ENCODE measurements at places on chromosomes 5 and 9.
A peak's percentile ranks its signal among the peaks of the same experiment; 100 is the strongest.

- no peak for DNase-seq
Measured at GRCh38 chr5:91175708-91176107, 207.4 kb downstream of the ARRDC3 start.

DNA sequence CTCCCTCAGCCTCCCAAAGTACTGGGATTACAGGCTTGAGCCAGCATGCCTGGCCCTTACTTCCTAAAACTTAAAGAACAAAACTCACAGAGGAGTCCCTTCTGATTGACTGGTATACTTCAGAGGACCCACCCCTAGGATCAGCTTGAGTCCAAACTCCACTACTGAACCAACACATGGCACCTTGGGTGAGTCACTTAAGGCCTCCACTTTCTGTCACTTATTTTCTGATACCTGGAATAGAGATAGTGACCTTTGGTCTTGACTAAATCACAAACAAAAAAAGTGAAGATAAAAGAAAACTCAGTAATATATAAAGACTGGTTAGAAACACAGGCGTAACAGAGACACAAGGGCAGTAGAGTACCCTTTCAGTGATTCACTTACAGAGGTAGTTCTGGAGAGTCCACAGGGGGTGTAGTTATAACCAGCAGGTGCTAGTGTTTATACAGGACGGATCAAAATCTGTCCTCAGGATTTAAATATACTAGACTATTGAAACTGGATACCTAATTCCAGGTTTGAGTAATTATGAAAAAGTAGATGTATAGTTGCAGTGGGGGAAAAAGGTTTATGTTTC lies 274.3 kb upstream of the ANKRD55 start:
- DNase-seq: no peak

- no peak for DNase-seq
Measured at GRCh38 chr5:3594510-3595005, 1.1 kb upstream of the IRX1 start.

DNA sequence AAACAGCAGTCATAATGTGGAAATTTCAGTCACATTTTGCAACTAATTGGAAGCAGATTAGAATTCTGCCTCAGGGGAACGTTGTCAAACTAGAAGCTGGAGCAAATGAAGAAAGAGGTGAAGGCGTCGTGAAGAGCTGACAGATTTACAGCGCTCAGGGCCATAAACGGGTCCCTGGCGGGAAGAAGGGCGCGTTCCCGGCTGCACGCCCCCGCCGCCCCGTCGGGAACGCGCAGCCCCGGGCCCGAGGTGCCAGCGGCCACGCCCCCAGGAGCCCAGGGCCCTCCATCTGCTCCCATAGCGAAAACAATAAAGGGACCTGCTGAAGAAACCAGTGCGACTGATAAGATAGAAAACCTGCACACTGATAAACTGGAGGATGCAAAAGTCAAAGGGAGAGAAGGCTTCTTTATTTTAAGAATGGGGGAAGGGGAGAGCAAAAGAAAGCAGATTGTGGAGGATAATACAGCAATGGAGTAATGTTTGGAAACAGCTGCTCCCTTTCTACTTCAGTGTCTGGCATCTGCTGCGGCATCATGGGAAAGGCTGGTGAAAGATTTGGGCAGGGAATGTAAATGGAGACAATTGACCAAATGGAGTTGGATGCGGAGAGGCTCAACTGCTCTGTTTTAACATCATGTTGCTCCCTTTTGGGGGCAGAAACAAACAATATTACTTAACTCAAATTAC lies 11.1 kb downstream of the ZNF608 start:
- no peak for DNase-seq

DNA sequence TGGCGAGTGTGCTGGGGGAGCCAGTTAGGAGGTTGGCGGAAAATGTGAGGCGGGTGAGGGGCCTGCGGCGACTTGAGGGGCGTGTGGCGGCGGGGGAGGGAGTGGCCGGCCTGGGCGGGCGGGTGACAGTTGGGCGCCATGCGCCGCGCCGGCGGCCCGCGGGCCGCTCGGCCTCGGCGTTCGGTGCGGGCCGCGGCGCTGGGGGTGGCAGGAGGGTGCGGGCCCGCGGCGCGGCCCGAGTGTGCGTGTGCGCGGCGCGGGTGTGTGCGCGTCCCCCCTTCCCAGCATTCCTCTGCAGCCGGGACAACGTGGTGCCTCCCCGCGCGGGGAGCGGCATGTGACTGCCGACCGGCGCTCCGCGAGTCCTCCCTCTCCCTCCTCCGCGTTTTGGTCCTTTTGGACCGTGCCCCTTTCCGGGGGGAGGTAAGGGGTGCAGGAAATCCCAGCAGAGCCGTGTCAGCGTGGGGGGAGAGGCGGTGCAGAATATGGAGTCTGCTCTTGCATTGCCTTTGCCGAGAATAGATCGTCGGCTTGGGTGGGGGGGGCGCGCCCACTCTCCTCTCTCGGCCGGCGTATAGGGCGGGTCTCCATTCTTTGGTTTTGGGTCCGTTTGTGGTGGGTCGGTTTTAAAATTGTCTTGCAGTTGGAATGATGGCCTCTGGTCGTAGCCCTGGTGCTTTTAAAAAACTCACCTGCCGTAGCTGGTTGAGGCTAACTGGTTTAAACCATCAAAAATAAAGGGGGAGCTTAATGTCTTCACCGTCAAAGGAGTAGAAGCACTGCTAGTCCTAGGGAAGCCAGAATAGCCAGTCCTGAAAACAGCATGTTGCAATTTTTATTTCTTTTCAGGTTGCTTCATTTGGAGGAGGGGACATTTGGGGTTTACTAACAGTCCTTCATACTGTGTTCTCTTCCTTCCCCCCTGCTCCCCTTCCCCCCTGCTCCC lies 2.0 kb downstream of the LARP1 start:
- DNase-seq: peak; percentile 45

DNA sequence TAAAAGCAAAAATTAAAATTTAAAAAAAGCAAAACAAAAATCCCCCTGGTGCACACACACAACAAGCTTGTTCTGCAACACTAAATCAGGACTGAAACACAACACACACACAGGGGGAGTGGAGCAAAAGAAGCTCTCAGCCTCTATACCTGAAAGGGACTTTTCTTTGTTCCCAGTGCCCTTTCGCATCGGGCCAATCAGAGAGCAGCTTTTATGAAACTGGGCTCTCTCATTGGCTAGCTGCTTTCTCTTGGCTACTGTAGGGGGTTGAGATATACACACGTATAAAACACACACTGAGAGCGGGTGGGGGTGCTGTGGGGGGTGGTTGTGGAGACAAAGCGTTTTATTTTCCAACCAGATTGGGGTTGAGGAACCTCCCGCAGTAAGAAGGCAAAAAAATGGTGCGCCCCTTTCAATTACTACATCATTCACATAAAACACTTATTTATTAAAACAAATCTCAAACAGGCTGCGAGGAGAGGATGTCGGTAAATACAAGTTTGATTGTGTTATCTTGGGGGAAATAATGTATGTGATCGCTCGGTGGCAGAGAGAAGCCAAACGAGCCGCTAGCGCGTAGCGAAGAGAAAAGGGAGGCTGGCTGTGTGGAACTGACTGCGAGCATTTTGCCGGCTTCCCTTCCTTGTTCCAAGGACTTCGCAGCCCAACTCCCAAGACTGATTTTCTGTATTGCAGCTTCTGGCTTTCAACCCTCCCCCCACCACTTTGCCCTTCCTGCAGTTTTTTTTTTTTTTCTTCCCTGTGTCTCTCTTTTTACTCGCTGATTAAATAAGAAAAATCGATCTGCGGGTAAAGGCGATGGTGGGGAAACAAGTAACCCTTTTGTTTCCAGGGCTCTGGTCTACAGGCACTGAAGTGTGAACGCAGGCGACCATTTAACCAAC lies 2.5 kb upstream of the ZNF608 start:
- DNase-seq: peak; percentile 7

DNA sequence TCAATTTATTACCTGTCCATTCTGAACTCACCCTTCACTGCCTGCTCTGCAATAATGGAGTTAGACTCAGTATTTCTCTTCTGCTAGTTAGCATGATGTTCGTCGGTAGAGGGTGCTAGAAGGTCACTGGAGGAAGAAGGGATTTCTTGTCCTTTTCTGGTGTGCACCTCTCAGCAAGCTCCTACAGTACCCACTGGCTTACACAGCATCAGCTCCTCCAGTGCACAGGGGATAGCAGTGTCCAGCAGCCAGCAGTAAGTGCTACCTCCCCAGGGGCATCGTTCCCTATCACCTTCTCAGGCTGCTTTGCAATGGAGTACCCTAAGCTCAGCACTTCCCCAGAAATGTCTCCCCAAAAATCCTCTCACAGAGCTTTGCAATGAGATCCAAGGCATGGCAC lies 45.9 kb upstream of the APC start:
- peak; percentile 48 for DNase-seq

DNA sequence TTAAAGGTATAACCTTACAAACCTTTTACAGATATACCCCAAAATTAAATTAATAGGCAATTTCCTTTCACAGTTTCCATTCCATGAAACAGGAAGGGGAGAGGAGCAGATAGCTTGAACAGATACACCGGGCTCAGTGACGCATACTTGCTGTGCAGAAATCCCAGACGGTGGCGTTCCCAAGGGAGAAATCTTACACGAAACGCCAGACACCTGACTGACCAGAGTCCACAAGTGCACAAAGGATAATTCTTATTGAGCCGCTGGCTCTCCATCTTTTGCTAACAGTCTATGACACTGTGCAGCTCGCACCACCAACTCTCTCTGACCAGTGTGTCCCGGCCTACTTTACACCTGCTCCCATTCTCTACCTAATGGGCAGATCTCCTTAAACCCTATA lies 37.4 kb downstream of the PTCH1 start:
- no peak for DNase-seq

DNA sequence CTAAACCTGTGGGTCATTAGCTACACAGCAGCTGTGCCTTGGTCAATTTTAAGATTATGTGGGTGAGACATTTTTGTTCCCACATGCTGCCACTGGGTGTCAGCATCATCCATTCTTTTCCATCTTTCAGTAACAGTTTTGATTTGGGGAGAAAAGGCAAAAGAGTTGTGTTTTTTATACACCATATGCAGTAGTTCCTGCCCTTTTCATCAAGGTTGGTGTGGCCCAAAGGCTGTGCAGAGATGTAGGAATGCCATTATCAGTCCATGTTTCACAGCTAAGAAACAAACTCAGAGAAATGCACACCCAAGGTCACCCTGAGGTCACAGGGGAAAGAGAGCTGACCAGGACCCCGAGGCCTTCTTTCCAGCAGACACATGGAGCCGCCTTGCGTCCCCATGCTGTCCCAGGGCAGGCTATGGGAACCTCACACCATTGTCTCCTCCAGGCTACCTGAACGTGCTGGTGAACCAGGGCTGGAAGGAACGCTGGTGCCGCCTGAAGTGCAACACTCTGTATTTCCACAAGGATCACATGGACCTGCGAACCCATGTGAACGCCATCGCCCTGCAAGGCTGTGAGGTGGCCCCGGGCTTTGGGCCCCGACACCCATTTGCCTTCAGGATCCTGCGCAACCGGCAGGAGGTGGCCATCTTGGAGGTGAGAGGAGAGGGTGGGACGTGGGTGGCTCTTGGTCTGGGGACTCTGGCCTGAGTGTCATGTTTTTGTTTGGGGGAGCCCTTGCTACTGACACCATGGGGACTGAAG lies 27.8 kb upstream of the GRPEL2 start:
- DNase-seq: peak; percentile 53

DNA sequence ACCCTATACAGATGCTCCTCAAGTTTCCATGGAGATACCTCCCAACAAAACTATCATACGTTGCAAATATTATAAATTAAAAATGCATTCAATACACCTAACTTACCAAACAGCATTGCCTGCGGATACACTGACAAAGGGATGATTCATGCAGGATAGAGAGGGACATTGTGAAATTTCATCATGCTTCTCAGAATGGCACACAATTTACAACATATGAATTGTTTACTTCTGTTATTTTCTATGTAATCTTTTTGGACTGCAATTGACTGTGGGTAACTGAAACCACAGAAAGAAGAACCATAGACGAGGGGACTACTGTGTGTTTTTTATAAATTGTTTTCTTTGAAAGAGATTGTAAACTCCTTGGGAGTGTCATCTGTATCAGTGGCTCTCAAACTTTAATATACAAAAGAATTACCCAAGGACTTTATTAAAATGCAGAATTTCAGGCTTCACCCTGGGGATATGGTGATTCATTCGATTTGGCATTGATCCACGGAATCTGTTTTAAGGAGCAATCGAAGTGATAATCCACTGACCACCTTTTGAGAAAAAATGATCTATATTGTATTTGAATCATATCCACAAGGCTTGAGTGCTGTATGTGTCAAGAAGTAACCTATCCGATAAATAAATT lies 146.4 kb downstream of the SGCD start:
- no peak for DNase-seq

DNA sequence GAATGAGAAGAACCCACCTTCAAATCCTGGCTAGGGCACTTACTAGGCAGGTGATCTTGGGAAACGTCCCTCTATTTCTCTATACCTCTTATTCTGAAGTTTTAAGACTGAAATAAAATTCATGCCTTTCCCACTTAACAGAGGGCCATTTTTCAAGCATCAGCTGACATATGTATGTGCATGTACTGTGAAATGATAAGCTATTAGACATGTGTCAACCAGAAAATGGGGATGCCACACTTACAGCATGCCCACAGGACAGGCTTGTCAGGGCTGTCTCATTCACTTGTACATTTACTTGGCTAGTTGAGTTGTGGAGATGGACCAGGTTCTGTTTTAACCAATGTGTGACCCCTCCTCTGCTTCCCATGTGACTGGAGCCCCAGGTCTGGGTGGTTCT lies 78.5 kb downstream of the C9orf152 start:
- no peak for DNase-seq

DNA sequence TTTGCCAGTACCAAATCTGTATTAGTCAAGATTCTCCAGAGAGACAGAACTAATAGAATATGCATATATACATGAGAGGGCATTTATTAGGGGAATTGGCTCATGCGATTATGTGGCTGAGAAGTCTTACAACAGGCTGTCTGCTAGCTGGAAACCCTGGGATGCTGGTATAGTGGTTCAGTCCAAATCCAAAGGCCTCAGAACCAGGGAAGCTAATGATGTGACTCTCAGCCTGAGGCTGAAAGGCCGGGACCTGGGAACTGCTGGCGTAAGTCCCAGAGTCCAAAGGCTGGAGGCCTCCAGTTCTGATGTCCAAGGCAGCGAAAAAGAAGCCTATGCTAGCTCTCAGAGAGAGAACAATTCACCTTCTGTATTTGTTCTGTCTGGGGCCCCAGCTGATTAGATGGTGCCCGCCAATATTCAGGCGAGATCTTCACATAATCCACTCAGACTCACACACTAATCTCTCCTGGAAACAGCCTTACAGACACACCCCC lies 84.1 kb downstream of the KIAA1958 start:
- no peak for DNase-seq

GRCh38 chr5:81297531-81297930 lies 3.9 kb upstream of the ZCCHC9 start:
- no peak for DNase-seq

GRCh38 chr5:176665517-176665916 lies 18.2 kb downstream of the TSPAN17 start:
- DNase-seq: no peak

- no peak for DNase-seq
Measured at GRCh38 chr9:78031444-78031892, at the start of gene GNAQ. Gene GNAQ, minus strand, starts transcription at chr9:78031811. Its CDS starts 576 bp downstream, at chr9:78031235.
